Pancreas (tissue), 10 donors: ENCODE measurements at places on chromosomes 12 and 14.

DNA sequence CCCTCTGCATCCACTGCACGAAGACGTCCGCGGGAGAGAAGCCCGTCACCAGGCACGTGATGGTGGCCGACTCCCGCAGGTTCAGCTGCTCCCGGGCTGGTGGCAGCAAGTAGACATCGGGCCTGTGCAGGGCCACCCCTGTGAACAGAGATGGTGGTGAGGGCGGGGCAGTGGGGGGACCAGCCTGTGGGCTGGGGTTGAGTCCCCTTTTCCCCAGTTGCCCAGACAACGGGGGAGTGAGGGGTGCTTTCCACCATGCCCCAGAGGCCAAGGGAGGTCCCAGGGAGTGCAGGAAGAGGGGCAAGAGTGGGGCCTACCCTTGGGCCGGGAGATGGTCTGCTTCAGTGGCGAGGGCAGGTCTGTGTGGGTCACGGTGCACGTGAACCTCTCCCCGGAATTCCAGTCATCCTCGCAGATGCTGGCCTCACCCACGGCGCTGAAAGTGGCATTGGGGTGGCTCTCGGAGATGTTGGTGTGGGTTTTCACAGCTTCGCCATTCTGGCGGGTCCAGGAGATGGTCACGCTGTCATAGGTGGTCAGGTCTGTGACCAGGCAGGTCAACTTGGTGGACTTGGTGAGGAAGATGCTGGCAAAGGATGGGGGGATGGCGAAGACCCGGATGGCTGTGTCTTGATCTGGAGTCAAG lies 328.3 kb downstream of the TMEM121 start:
- DNase-seq: no peak

- no peak for DNase-seq
Measured at GRCh38 chr14:98370352-98370751, 901.6 kb downstream of the BCL11B start.

DNA sequence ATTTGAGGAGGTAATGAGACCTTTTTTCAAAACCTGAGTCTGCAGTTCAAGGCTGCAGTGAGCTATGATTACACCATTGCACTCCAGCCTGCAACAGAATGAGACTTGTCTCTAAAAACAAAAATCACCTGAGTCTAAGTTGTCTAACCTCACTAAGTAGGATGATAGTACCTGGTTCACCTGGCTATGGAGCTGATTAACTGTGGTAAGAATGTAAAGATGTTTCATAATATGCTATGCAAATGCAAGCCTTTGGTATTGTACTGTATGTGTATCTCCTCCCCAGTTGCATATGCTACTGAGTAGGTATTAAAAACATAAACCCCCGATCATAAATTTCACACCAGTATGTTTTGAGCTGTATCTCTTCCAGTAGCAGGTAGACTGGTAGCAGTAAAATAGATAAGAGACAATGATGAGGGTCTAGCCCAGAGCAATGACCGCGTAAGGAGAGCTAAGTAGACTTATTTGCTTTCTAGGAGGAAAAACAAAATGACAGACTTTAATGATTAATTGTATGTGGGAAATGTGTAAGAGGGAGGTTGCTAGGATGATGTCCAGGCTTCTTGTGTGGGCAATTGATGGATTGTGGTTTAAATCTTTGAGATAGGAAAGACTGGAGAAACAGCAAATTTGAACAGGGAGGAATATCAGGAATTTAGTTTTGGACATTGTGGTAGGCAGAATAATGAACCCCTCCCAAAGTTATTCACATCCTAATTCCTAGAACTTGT lies 41.6 kb upstream of the EGLN3 start:
- DNase-seq: no peak

- DNase-seq: no peak
Measured at GRCh38 chr12:27672643-27673042, 23.6 kb upstream of the REP15 start.

- DNase-seq: no peak
Measured at GRCh38 chr12:101746196-101746595, 6.9 kb upstream of the SYCP3 start.

DNA sequence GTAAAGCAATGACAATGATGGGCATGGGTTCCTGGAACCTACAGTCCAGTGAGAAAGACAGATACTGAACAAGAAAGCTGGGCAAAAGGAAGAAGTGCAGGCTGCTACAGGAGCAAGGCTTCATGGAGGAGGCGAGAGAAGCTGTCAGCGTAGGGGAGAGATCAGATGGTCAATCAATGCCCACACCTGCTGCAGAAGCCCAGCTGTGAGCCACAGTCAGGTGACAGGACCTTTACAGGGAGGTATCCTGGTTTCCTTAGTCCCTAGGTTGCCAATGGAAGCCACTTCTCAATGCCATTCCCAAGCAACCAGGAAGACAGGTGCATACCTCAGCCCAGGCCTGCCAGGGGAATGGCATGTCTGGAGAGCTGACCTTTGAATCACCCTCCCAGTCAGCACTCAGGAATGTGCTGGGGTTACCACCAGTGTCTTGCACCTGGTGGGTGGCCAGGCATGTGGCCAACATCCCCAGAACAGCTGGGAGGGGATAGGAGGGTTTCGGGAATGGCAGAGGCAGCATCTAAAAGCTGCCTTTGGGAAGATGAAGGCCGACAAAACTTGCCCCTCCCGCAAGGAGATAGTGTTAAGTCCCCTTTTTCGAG lies 170.3 kb downstream of the TTC7B start:
- DNase-seq: no peak

- DNase-seq: peak; percentile 49
Measured at GRCh38 chr12:119902084-119902509, 25.0 kb upstream of the CIT start.
